Stimulated activated CD8-positive, alpha-beta memory T cell treated with anti-CD3 and anti-CD28 coated beads, Interleukin-7, amount 100 ng/mL, for 1 hour (primary cell): ENCODE measurements at places on chromosomes 11 and 22.

- DNase-seq: no peak
Measured at GRCh38 chr11:93646399-93646798, 15.1 kb upstream of the CEP295 start.

DNA sequence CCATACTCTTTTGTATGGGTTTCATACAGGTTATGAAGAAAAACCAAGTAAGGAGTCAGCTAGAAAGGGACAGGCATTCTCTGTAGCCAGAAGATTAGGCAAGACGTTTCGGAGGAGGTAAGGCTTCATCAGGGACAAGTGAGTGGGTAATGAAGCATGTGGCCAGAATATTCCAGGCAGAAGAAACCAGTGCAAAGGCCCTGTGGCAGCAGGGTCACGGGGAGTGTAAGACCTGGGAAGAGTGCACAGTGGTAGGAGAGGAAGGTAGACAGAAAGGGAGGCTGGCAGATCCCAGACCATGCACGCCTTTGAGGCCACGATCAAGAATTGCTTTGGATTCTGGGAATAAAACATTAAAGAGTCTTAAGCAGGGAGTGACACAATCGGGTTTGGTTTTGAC is 177.6 kb downstream of the MIAT start:
- DNase-seq: no peak

- DNase-seq: no peak
Measured at GRCh38 chr11:76962583-76963416, 71.4 kb upstream of the B3GNT6 start.

DNA sequence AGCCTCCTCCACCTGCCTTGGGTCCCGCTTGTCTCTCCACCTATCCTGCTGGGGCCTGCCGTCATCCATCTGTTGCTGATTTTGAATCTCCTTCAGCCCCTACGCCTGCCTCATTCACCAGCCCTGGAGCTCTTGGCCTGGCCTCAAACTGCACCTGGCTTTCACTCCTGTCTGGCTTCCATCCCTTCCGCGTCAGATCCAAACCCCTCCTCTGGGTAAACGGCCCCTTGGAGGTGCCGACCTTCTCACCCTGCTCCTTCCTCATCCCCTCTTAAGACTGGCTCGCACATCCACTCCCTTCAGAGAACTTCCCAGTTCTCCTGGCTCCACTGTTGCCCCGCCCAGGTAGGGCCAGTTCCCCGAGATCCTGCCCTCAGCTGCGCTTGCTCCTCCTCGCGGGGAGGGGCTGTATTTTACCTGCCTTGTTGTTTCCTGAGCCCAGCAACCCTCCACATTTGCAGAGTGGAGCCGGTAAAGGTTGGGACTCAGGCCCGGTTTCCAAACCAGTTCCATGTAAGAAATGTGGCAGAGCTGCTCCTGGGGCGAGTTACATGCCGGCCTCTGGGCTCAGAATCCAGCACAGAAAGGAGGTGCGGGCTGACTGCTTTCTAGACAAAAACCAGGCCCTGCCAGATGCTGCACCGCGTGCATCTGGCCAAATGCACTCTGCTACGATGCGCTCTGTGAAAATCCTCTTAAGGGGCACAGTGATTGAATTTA is 13.9 kb upstream of the SHANK2 start:
- DNase-seq: no peak

DNA sequence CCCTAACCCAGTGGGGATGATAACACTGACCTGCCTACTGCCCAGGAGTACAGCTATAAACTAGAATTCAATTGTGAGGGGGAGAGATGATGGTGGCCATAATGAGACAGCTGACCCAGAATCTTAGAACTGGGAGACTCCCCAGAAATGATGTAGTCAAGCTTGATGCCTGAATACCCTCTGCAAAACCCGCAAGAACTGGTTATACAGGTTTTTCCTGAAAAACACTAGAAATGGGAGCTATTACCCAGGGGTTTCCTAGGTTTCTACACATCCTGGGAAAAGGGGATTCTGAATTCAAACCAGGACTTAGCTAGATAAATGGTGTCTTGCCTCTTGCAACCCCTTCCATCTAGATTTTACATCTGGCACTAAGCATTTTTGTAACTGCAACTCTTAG is 113.8 kb upstream of the NARS2 start:
- no peak for DNase-seq

GRCh38 chr11:130783323-130783722 is 133.0 kb downstream of the SNX19 start:
- DNase-seq: no peak

GRCh38 chr22:32776802-32777201 is 24.7 kb upstream of the TIMP3 start:
- no peak for DNase-seq
